ENCODE measurements at places on chromosomes 12 and 14.

DNA sequence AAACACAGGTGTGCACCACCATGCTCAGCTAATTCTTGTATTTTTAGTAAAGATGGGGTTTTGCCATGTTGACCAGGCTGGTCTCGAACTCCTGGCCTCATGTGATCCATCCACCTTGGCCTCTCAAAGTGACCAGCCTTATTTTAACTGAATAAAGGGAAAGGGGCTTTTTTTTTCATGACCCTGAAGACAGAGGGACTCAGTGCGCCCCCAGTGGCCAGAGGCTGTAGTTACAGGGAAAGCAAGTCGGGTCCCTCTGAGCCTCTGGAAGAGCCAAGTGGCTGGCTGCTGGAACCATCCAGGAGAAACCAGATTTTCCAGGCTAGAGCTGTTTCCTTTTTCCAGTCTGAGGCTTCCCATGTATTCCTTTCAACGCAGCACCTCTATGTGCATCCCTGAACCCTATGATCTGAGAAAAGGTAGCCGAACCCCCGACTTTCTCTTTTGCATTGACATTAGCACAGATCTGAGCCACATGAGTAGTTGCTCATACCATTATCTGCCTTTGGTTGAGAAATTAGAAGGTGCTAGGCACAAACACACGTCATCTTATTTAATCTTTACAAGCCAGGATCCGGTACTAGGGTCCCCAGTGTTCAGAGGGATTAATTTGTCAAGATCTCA lies 342.7 kb downstream of the CACNA1C start:
- DNase-seq: no peak

DNA sequence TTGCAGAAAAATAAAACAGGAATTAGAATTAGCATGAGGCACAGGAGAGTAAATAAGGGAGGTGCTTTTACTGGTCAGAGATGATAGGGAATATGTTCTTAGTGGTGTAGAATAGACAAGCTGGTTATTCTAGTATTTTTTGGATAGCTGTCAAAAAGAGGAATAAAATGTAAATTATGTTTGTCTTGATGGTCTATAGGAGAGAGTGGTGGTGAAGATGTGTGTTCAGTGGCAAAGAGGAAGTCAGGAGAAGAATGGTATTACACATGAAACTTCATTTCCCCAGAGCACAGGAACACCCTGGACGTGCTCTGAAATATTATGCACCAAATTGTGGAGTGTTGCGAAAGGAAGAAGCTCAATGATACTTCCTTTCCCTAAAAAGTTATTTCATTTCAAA lies 27.8 kb downstream of the MUCL1 start:
- DNase-seq: no peak

DNA sequence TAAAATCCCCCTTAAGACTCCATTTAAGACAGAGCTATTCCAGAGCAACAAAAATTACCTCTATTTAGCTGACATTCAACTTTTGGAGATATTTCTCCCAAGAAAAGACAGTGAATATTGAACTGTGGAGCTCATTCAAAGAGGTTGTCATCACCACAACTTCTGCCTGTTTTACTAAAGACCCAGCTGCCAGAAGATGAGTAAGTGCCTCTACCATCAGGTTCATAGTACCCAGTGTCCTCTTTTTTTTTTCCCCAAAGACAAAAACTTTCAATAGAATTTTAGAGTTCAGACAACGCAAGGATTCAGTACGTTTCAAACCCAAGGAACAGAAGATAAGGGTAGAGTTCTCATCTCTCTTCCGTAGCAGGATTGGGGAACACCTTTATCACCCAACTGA lies 461.3 kb downstream of the BCAT1 start:
- DNase-seq: no peak

- DNase-seq: no peak
These were observed 588.7 kb downstream of the CCER1 start for GRCh38 chr12:90366286-90366685.

GRCh38 chr12:77644915-77645605 lies 185.6 kb upstream of the NAV3 start:
- DNase-seq: no peak

All from activated CD4-positive, CD25-positive, alpha-beta regulatory T cell treated with anti-CD3 and anti-CD28 coated beads, Interleukin-2, amount 50 U/mL, for 16 hours (primary cell).